ENCODE measurements at places on chromosomes 3 and 15.
A peak's percentile ranks its signal among the peaks of the same experiment; 100 is the strongest.

DNA sequence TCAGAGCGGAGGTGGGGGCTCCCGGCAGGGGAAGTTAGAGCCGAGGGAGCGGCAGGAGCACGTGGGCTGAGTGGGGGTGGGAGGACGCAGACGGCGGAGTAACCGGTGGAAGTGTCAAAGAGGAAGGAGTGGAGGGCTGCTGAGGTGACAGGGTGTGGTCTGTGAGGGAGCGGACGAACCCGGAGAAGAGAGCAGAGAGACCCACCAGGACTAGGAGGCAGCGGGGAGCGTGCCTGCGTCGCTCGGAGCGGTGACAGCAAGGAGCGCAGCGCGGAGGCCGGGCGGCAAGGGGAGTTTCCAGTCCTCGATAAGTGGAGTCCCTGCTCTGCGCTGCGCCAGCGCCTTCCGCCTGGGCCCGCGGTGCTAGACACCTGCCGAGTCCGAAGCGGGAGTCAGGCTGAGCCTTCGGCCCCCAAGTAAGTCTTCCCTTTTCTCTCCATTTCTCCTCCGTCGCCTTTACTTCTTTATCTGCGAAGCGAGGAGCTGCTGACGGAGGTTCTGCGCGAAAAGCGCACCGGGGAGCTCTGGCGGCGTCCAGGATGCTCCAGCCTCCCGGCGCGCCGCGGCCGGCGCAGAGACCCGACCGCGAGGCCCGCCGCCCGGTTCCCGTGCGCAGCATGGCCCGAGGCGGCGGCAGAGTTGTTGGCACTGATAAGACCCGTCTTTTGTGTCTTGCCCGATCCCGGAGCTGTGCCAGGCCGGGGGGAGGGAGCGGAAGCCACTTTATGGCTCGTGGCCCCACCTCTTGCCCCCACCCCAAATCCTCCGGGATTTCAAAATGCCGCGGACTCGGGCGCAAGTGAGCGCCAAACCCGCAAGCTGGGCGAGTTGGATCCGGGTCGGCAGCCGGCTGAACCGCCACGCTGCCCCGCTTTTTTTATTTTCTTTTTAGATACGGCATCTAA is 533.0 kb upstream of the SEMA6D start:
- no peak for DNase-seq

DNA sequence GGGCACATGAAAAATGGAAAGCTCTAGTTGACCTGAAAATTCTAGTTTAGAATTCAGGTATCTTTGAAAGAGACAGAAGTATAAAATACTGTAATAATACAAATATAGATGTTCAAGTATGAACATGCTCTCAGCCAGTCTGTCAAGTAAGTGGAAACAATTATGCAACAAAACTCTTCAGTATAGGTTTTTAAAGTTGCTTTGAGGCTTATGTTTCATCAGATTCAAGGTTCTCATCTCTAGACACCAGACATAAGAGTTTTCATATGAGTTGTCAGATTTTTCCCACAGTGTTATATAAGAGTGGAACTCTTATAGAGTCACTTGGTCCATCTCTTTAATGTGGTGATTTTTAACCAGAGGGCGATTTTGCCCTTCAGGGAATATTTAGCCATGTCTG is 22.0 kb downstream of the CMSS1 start:
- no peak for DNase-seq

DNA sequence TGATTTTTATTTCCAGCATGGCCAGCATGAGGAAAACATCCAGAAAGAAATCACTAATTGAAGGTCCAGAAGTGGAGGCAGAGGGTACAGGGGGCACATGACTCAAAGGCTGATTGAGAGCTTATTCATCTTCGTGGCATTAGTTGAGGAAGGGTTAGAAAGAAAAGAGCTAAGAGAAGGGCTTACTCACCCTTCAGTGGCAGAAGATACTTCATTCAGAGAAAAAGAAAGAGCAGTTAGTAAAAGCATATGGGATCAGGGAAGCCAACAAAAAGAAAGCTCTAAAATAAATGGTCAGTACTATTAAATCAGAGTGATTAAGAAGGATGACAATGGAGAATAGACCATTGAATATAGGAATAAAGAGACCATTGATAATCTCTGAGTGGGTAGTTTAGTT is 25.2 kb downstream of the GAP43 start:
- no peak for DNase-seq

DNA sequence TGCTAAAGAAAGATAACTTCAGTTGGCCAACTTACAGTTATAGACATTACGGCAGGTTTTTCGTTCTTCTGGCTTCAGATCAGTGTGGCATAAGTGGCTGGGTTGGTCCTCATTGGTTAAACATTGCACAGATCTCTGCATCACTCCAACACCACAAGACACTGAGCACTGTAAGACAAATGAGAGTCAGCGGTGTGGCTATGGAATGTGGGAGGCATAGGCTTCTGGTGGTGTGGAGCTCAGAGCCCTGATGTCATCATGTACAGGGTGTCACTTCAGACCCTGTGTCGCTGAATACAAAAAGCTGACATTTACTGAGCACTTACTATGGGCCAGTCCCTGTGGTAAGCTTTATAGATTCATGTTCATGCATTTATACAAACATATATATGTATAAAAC is 146.0 kb downstream of the ADAMTS9 start:
- DNase-seq = no peak

DNA sequence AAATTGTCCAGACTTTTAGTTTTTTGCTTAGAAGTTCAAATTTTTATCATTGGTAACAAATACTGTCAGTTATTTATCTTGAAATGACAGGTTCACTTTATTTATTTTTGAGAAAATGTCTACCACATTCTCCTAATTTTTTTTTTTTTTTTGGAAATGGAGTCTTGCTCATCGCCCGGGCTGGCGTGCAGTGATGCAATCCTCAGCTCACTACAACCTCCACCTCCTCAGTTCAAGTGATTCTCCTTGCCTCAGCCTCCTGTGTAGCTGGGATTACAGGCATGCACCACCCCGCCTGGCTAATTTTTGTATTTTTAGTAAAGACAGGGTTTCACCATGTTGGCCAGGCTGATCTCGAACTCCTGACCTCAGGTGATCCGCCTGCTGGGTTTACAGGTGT is 16.1 kb upstream of the EBLN2 start:
- no peak for DNase-seq

DNA sequence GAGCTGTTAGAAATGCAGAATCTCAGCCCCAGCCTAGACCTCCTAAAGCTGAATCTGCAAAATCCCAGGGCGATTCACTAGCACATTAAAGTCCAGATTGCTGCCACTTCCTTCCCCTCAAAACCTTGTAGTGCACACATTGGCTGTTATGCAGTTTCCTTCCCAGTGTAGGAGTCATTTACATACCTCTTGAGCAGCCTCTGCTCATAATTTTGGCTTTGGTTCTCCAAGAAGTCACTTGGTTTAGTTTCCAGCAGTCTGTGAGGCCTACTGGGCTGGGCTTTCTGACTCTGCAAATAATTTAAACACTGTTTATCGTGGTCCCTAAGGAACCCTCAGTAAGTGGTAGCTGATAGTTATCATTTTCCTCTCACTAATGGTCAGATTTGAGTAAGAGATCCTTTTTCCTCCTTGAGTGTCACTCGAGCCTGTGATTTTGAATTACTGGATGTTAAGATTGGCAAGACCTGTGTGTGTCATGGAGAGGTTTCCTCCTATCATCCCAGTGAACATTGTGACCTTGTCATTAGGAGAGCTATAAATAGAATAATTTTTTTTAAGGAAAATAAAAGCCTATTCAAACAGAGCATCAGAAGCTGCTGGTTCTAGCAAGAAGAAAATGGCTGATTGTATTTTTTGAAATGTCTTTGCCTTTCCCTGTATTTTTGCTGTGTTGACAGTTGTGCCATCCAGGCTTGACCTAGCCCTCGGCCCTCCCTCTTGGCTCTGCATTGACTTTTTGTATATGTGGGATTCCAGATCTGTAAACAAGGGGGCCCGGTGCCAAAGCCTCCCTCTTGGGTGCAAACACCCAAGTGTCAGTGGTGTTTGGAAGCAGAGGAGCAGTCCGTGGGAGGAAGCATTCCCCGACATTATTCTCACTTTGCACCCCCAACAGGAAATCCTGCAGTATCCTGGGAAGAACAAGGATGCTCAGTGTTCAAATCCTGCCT is 134.8 kb upstream of the ANKRD28 start:
- no peak for DNase-seq

- DNase-seq = no peak
Observed at GRCh38 chr3:188706599-188706998, 465.2 kb upstream of the TPRG1 start.

DNA sequence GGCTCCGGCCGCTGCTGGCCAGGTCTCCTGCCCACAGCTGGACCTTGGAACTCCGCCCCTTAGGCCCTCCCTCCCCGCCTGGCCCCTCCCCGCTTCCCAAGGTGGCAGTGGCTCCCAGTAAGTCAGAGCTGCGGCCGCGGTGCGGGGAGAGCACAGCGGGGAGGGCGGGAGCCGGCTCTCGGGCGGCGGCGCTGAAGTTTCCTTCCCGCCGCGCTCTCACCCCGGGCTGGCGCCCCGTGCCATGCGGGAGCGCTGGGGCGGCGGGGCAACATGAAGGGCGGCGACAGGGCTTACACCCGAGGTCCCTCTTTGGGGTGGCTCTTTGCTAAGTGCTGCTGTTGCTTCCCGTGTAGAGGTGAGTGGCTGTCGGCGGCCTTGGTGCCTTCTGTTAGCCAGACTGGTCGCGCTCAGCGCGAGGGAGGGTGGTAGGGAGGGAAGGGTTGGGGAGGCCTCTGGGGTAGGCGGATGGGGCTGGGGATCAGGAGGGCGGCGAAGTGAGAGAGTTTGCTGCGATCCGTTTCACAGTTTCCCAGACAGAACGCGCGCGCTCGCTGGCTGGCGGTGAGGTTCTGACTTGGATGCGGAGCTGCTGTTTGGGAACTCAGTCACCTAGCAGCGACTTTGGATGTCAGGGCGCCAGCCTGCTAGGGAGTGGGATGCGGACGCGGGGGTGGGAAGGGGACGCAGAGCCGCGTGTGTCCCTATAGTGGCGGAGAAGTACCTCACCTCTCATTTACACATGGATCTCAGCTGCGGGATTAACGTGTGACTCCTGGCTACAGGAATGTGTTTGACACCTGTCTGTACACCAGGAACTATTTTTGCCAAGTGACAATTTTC is 145.5 kb upstream of the UMPS start:
- peak; percentile 4 for DNase-seq

DNA sequence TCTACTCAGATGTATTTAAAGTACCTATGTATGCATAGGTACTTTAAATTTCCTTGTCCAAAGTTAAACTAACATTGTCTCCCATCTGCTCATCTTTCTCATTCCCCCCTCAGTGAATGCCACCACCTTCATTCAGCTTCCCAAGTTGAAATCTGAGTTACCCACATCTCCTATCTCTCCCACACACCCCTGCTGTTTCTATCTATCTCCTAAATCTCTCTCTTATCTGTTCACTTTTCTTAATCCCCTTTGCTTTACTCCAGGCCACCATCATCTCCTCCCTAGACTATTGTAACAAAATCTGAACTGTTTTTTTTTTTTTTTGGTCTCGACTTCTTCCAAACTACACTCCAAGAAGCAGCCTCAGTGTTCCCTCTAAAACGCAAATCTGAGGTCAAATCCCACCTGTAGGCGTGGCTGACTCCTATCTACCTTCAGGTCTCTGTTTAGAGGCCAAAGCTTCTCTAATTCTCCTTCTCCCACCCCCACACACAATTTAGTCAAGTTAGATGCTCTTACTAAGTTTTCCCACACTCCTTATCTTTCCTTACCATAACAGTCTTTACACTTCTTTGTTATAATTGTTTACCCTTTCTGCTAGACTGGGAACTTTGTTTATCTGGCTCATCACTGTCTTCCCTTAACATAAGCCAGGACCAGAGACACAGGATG is 3.5 kb upstream of the NEO1 start:
- DNase-seq = no peak

DNA sequence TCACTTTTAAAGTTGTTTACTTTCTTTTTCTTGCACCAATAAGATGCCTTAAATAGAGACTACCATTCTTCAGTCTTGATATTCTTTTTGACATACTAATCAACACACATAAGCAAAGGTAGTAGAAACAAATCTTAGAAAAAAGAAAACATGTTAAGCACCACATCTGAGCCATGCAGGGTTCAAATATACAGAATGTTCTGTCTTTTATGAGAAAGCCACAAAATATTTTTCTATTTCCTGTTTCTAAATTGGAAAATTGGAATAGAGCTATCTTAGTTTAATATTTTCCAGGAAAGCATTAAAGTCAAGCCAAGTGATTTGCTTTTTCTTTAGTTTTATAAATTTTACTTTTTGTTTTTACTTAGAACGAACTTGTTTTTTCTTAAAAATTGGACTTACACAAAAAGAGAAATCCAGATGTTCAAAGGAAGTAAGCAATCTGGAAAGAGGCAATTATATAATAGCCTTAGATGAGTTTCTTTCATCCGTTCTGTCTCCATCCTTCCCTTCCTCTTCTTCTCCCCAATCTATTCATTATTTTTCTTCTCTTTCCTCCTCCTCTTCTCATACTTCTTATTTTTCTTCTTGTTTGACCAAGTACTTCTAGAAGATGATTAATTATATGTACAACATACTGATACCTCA is 731.7 kb downstream of the SQOR start:
- no peak for DNase-seq

DNA sequence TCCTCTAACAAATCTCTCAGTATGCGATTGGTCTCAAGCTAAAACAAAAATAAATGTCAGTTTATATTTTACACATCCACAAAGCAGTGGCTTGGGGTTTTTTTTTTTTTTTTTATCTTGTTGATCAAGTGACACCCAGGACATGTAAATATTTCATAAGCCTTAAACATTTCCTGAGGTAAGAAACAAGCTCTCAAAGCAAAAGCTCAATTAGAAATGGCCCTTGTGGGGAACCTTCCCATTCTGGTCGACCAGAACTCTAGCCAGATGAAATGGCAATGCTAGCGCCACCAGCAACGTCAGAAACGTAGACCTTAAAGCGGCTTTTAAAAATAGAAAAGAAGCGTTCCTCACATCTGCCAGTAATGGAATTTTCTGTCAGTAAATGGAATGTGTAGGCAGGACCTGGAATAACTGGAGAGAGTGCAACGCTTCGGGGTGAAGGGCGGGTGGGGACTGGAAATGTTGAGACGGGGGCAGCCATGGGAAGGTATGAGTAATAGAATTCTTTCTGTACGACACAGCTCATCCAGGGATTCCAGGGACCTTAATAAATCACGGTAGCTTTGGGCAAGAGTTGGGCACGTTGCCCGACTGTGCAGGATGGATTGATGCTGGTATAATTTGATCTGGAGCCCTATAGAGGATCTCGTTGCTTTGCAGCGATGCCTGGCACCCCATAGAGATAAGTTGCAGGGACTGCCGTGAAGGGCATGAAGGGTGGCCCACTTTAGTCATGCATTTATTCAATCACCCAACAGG is 44.4 kb downstream of the BTD start:
- no peak for DNase-seq

- DNase-seq = no peak
Observed at GRCh38 chr3:67468511-67468910, 185.9 kb downstream of the SUCLG2 start.

GRCh38 chr3:51385621-51386091 is 565 bp downstream of the MANF start:
- DNase-seq = no peak

DNA sequence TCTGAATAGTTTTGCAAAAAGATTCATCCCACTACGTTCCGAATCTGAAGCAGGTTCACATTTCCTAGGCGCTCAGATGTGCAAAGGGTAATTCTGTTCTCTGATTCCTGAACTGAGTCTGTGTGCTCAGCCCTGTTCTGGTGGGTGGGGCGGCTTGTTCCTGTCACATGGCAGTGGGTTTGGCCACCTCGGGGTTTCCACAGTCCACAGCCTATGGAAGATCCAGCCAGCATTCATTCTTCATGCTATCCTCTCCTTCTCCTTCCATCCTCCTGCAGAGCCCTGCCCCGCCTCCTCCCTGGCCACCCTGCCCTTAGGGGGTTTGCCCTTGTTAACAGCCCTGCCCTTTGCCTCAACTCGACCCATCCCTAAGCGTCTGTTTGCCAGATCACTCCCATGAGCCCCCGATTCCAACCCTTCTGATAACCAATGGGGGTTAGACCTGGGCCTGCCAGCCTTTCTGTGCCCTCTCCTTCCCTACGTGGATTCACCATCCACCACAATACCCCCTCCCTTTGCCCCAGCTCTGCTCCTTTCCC is 31.0 kb downstream of the PRR20G start:
- DNase-seq = no peak
